Stimulated activated CD4-positive, alpha-beta T cell treated with anti-CD3 and anti-CD28 coated beads, Interleukin-1b, Interleukin-23, amount 100 ng/mL, for 48 hours (primary cell): ENCODE measurements at places on chromosomes 7 and 10.

DNA sequence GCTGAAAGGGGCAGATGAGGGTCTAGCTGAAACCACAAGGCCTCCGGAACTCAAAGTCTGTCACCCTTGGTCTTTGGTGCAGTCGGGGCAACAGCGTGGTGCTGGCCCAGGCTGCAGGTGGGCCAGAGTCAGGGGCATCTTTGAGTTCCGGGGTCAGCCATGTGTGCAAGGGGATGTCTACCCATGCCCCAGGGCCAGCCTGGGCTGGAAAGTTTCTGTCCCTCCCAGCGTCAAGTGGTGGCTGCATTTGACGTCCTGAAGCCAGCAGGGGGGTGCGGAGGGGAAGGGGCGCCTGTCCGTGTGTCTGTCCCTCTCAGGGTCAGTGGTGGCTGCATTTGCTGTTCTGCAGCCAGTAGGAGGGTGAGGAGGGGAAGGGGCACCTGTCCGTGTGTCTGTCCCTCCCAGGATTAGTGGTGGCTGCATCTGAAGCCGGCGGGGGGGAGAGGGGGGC, 638 bp downstream of the BRAT1 start:
- no peak for DNase-seq

- DNase-seq = no peak
Measured at GRCh38 chr10:35172574-35172973, 45.9 kb downstream of the CREM start.

DNA sequence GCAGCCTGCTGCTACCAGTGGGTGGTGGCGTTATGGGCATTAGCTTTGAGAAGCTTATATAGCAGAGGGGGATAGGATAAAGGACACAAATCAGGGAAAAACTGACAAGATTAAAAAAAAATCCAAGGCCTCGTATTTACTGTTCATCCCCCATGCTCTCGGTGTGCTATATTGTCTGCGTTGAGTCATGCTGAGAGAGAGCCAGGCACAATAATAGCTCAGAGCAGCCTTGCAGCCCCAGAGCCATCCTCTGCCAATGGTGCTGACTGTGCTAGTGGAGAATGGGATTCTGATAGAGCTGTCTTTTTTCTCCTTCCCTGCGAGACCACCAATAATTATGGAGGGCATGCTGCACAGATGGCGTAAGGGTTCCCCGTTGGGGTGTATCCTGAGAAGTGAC, 51.7 kb upstream of the FZD1 start:
- DNase-seq = no peak

DNA sequence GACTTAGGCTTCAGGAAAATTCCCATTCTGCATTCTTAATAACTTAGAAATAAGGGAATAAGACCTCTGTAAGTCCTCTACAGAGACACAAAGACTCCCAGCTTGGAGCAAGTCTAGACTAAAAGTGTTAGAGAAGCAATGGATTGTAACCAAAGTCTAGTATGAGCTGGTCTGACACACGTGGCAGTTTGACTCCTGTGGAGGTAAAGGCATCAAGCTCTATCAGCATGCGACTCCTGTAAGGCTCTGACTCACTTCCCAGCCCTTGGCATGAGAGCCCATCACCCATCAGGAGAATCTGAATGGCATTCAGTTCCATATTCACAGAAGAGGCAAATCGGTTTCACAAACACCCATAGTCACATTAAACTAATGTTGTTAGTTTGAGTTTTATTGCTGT, 4.4 kb upstream of the VSTM4 start:
- no peak for DNase-seq

- peak; percentile 12 for DNase-seq
Measured at GRCh38 chr10:102775935-102776669, 32.4 kb downstream of the WBP1L start.

DNA sequence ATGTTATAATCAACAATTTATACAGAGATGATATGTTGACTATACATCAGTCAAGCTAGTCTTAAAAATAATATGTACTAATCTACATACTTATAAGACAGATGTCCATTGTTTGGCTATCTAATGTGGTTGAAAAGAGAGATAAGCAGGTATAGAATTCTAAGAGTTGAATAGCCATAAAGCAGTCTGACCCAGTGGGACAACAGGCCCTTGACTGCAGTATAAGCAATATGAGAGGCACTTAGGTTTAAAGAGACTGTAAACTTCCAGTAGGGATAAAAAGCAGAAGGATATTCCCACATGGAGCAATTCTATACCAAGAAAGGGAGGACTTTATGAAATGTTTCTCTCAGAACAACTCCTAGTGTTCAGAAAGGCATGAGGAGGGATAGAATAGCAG, 139.3 kb downstream of the ELAPOR2 start:
- DNase-seq = no peak

GRCh38 chr10:21702633-21703111, 168.6 kb downstream of the MLLT10 start:
- no peak for DNase-seq

- no peak for DNase-seq
Measured at GRCh38 chr10:49585387-49585786, 24.7 kb upstream of the SLC18A3 start.

- no peak for DNase-seq
Measured at GRCh38 chr10:28765641-28766040, 88.3 kb downstream of the BAMBI start.

DNA sequence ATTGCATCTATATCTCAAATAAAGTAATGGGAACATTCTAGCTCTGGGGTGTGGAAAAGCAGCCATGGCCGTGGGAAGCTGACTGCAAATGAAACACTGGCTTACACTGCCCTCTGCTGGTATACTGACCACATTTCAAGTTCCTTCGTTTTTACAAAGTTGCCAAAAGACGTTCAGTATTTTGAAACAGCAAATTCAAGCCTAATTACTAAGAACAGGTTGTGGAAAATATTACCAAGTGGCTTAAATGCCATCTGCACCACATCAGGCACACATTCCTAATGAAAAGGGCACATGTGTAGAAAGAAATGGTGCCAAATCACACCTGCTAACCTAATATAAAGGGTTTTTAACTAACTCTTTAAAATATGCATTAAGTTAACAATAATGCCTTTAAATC, 83.9 kb downstream of the JAZF1 start:
- DNase-seq = peak; percentile 16

DNA sequence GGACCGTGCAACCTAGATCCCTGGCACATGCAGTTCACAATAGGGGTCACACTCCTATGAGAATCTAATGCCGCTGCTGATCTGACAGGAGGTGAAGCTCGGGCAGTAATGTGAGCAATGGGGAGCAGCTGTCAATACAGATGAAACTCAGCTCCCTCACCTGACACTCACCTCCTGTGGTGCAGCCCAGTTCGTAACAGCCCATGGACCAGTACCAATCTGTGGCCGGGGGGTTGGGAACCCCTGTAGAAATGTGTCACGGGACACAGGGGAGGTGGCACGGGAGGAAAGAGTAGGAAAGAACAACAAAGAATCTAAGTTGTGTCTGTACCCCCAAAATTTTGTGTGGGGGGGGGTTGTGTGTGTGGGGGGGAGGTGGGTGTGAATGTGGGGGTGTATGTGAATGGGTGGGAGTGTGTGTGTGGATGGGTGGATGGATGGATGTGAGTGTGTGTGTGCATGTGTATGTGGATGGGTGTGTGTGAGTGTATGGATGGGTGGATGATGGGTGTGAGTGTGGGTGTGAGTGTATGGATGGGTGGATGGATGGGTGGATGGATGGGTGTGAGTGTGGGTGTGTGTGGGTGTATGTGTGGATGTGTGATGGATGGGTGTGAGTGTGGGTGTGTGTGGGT, 33.1 kb downstream of the SFMBT2 start:
- DNase-seq = no peak

DNA sequence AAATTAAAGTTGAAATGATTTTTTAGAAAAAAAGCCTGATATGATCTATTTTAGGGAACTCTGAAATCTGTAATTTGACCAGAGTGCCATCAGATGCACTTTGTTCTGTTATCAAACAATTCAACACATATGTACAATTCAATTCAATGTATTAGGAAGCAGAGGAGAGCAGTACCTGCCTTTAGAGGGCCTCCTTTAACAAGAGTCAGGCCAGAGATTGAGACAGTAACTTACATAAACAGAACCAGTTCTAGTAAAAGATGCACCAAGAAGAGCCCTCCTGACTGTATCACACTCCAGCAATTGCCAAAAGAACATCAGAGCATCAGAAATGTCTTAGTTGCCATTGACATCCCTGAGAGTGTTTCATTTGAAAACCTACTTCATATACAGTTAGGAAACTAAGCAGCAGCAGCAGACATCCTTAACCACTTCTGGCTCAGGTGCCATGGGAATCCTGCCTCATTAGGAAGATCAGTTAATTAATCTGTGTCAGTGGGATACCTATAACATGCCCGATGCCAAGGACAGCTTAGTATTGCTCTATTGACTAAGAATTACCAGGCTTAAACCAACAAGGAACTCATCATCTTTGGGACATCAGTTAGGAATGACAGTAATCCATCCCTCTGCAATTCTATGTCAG, 1222.6 kb upstream of the LRRN3 start:
- no peak for DNase-seq

GRCh38 chr10:48609441-48609840, 4.6 kb upstream of the ARHGAP22 start:
- no peak for DNase-seq

DNA sequence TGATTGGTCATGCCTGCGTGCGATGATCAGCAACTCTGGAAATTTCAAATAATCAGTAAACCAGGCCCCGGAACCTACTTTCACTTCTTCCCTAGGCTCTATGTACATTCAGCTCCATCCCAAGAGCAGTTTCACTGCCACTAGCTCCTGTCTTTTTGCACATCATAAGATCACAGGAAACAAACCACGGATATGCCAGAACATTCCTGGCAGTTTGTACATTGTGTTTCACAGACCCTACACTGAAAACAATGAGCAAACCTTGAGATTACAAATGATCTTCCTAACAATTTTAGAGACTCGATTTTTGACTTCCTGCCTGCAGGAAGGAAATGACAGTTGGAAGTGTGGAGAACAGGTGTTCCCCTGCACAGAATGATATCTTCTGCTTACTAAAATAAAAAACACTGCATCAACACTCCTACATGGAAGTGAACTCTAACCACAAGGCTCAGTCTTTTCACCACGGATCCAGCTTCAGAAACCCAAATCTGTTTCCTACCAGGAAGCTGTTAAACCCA, 7.6 kb upstream of the TMEM236 start:
- no peak for DNase-seq

GRCh38 chr10:93245779-93246178, 172.1 kb downstream of the CYP26A1 start:
- DNase-seq = no peak

DNA sequence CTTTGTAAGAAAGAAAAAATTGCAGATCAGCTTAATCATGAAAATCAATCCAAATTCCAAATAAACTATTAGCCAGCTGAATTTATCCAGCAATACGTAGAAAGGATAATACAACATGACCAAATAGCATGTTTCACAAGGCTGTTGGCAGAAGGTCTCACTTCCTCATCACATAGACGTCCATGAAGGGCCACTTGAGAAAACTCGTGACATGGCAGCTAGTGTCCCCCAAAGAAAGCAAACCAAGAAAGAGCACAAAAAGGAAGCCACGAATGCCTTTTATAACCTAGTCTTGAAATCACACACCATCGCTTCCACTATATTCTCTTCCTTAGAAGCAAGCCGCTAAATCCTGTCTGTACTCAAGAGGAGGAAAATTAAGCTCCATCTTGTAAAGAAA, 105.6 kb upstream of the NRBF2 start:
- no peak for DNase-seq

- DNase-seq = no peak
Measured at GRCh38 chr10:65416094-65416493, 1509.7 kb upstream of the LRRTM3 start.

GRCh38 chr10:79051766-79052165, 17.0 kb upstream of the ZMIZ1 start:
- DNase-seq = no peak

DNA sequence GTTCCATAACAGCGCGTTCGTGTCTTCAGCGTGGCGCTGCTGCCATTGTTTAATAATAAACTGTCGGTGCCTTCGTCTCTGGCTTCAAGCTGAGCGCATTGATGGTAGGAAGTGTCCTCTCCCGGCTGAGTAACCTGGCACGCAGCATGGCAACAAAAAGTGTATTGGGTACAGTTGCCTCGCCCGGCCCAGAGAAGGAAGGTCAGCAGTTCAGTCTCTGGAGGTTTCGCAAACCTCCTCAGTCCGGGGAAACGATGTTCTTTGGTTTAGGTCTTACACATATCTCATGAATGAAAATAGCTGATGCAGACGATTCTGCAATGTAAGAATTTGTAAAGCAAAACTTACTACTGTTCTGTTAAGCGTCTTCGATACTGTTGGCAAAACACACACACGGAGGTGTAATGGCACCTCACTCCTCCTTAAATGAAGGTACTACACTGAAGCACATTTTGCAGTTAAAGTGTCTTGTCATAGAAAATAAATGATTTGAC, 739 bp upstream of the CCDC186 start:
- no peak for DNase-seq

GRCh38 chr10:132959559-132959961, 17.2 kb upstream of the CFAP46 start:
- no peak for DNase-seq

- peak; percentile 39 for DNase-seq
Measured at GRCh38 chr7:518630-519483, 789 bp downstream of the PDGFA start.

- no peak for DNase-seq
Measured at GRCh38 chr7:115779561-115779960, 251.0 kb downstream of the TFEC start.

DNA sequence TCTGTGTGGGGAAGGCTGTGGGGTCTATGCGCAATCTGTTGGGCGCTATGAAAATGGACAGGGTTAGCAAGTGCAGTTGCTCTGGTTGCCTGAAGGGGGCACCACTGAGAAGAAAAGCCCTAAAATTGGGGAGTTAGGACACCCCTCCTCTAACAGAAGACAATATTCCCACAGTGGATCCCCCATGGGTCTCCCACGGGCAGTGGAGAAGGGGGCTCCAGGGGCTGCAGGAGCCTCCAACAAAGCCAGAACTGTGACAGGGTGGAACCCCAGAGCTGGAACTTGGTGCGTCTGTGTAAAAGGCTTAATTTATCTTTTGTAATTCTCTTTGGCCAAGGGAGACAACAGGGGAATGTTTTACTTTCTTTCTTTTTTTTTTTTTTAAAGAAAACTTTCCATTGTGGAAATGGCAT, 12.5 kb upstream of the COL13A1 start:
- DNase-seq = no peak

- DNase-seq = no peak
Measured at GRCh38 chr10:129958629-129959543, 5.2 kb downstream of the EBF3 start.

DNA sequence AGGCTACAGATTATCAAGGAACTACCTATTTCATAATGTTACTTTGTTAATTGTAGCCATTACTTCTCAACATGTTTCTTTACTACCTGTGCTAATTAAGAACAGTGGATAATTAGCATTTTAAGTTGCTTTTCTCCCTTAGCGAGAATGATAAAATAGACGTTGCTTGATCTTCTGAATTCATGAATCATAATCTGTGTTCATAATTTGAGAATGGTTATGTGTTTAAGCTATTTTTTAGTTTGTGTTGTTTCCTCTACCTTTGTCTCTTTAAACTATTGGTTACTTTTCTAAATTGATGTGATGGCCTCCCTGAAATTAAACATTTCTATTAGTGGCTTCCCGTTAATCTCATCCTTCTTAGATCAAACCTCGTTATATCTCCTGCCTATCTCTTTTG, at the start of gene ZRANB1:
TSS of gene ZRANB1 (plus strand) at position 301 of the 400 bp plus-strand sequence. CDS start 371 bp downstream, outside the sequence.
- no peak for DNase-seq

GRCh38 chr7:2198760-2199159, 34.0 kb downstream of the MAD1L1 start:
- no peak for DNase-seq
